ENCODE measurements at places on chromosomes 6 and 20. TPM values are rescaled to one million over a fixed set of nuclear protein-coding genes. Genes with fewer than 3 reads are reported as not detected.
A peak's percentile ranks its signal among the peaks of the same experiment; 100 is the strongest.

- no peak for DNase-seq
These were observed 1159.8 kb upstream of the EYS start for GRCh38 chr6:66866801-66867200.

GRCh38 chr20:38725148-38725901 is 1.0 kb downstream of the SLC32A1 start:
- no peak for DNase-seq

HSPA1L gene
- total RNA-seq, result 0.46 TPM

DNA sequence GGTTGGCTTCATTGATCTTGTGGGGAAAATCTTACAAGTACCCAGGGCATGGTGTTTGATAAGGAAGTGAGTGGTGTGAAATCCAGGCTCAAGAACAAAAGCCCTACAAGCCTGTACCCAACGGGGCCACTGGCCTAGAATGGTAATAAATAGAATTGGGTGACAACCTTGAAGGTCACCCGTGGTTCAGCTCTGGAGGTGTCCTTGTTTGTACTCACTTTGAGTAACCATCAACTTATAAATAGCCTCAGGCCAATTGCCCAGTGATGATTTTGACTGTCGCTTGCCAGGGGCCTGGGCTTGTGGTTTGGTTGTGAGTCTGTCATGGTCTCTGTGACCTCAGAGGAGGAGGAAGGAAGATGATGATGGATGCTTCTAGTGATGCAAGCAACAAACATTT is 87.8 kb downstream of the PHACTR3 start:
- no peak for DNase-seq

SLC24A3 gene
- 0.25 TPM for total RNA-seq

GRCh38 chr6:144835322-144835973 is 550.3 kb downstream of the UTRN start:
- DNase-seq, result no peak

DNA sequence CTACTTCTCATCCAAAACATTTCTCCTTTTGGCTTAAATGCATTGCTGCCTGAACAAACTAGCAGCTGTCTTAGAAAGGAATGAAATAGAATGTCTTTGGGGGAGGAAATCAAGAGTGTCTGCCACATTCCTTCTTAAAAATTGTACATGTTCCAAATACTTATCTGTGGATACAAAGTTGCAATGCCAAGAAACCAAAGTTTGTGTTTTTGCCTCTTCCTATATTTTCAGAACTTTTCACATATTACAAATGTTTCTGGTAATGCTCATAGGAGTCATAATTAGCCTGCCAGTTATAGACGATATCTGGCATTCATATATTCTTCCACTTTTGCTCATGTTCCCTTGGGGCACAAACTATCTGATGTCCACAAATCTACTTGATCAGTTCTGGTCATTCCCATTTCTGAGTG is 165.5 kb upstream of the BMP5 start:
- no peak for DNase-seq

- DNase-seq, result no peak
These were observed 8.7 kb downstream of the UBR2 start for GRCh38 chr6:42572523-42572922.

FAM50B gene
- total RNA-seq, result 7.8 TPM

DNA sequence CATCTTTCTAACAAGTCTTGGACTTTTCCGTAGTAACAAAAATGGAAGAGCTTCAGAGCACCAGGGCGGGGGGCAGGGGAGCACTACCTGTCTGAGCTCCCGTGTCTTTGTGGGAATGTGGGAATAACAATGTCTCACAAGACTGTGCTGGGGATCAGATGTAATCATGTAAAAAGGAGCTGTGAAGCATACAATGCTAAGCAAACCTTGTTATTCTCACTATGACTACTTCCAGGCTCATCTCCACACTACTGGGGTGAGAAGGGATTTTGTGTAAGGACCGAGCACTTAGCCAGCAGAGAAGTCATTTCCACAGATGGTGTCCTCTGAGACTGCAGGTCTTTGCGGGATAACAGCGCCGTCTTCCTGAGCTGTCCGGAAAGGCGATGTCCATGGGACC is 27.1 kb downstream of the PRR18 start:
- no peak for DNase-seq

GRCh38 chr20:30288346-30288745 is 969.1 kb upstream of the DEFB115 start:
- no peak for DNase-seq

KCNB1 gene
- total RNA-seq, result not detected

GRCh38 chr6:135062735-135063134 is 8.1 kb upstream of the HBS1L start:
- DNase-seq, result no peak

SMLR1 gene
- not detected for total RNA-seq

DNA sequence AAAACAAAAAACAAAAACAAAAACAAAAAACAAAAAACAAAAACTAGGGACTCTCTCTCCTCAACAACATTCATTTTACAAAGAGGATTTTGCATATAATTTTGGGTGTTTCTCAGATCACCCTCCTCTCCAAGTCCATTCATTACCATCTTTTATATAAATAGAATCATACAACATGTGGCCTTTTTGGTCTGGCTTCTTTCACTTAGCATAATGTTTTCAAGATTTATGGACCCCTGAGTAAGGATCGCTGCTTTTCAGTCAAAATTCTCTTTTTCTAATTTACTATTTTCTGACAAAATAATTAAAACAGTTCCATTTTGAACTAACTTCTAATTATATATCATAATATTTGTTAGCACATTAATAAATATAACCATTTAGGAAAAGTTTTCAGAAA is 94.8 kb downstream of the UBE3D start:
- DNase-seq, result no peak

DNA sequence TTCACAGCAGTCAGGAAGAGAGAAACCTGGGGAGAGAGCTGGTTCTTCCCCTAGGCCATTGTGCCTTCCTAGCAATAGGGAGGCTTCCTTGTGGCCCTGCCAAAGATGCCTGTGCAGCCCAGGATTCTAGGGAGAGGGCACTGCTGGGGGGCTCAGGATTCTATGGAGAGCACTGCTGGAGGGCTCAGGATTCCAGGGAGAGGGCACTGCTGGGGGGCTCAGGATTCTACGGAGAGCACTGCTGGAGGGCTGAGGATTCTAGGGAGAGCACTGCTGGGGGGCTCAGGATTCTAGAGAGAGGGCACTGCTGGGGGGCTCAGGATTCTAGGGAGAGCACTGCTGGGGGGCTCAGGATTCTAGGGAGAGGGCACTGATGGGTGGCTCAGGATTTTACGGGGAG is 25.8 kb downstream of the EDN3 start:
- no peak for DNase-seq

DNA sequence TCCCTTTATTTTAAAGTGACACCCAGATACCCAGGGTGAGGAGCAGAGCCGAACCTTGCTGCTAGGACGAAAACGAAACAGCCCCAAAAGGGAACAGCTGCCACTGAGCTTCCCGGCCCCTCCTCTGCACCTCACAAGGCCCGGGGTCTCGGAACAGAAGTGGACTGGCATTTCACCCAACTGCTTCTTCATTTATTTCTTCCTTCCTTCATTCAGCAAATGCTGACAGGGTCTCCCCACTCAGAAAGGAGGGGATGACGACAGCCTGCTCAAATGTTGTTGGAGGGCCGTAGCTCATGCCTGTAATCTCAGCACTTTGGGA is 220.3 kb downstream of the PREX1 start:
- DNase-seq, result no peak

BPIFB1 gene
- not detected for total RNA-seq

DNA sequence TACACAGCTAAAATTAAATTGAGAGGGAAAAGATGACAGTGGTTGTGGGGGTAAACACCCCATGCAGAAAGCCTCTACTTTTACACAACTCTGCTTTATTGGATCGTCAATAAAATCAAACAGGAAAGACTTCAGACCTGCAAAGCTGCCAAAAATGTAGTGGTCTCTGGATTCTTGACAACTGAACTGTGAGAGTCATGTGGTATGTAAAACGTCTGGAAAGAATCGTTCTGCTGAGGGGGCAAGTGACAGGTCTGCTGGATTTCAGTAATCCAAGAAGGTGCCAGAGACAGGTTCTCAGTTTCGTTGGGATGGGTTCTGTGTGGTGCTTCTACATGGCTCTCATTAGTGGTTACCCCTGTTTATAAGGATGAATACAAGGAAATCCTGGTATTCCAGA is 63.3 kb downstream of the TSPYL4 start:
- DNase-seq, result no peak

DNA sequence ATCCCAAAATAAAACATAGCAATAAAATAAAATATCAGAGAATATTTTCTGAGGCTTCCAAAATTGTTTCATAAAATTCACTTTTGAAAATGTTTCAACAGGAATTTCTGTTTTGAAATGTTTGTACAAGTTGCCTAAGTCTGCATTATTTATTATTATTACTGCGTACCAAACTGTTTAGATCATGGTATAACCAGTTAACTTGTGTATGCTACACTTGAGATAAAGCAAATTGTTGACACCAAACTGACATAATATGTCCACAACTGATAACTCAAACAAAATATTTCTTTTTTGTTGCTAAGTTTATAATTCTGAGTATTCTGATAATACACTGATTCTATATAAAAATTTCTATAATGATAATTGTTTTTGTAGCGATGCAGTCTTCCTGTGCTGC is 531.8 kb upstream of the EYS start:
- no peak for DNase-seq

GRCh38 chr6:30709101-30709868 is 7.8 kb downstream of the MDC1 start:
- DNase-seq, result no peak

- no peak for DNase-seq
These were observed 449.5 kb downstream of the PHF3 start for GRCh38 chr6:64085126-64085525.

GRCh38 chr20:18005170-18005989 is 36.6 kb downstream of the MGME1 start:
- DNase-seq, result no peak

DNA sequence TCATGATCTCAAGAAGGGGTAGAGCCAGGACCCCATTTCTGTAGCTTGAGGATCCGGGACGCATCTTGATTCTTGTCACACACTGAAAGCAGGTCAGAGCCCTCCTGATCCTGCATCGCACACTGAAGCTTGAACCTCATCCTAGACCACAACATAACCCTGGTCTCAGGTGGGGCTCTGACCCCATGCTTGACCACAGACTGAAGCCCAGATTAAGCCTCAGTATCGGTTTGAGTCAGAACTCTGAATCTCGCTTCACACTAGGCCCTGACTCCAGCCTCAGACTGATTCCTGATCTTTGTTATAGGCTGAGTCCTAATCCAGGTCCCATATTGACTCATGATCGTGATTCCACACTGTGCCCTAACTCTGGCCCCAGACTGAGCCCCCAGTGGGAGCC is 8.5 kb upstream of the RSPO4 start:
- no peak for DNase-seq

DNA sequence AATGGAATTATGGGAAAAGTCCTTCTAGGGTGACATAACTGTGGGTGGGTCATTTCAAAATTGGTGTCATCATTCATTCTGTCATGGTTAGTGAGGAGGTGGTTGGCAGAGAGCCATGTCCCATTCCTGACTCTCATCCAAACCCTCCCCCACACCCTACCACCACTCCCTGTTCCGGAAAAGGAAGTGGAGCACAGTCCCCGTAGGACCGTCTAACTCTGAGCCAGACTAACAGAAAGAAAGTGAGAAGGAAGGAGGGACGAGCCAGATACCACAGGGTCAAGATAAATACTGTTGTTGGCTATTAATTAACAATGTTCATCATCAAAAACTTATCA is 4.8 kb downstream of the TRIM10 start:
- DNase-seq, result peak; percentile 12

DNA sequence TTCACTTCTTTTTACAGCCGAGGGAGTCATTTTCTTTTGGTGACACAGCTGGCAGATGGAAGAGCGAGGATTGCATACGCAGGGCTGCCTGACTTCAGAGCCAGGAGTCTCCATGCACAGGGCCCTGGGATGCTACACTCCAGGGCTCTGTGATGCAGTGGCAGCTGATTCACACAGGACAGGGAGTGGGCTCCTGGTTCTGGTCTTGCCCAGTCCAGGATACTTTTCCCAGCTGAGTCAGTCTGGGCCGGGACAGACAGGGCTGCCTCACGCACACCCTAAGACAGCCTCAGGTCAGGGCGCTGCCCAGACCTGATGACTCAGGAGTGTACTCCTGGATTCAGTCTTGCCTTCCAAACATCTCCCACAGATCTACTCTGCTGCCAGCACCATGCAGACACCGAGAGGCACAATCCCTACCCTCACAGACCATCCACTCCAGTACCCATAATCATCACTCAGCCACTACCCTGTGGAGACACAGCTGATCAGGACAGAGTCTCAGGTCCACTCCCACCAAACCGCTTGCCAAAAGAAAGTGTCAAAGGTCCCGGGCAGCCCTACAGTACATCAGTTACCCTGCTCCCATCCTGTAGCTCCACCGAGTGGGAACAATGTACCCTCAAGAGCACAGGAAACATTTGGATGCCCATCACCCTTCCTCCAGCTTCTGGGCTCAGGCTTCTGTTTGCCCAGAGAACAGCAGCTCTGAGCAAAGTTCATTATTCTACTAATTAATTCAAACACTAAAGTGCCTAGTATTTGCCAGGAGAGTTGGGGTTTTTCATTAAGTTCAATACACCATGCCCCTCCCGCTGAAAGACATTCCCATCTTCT is 11.5 kb downstream of the SDC4 start:
- peak; percentile 94 for DNase-seq

DNA sequence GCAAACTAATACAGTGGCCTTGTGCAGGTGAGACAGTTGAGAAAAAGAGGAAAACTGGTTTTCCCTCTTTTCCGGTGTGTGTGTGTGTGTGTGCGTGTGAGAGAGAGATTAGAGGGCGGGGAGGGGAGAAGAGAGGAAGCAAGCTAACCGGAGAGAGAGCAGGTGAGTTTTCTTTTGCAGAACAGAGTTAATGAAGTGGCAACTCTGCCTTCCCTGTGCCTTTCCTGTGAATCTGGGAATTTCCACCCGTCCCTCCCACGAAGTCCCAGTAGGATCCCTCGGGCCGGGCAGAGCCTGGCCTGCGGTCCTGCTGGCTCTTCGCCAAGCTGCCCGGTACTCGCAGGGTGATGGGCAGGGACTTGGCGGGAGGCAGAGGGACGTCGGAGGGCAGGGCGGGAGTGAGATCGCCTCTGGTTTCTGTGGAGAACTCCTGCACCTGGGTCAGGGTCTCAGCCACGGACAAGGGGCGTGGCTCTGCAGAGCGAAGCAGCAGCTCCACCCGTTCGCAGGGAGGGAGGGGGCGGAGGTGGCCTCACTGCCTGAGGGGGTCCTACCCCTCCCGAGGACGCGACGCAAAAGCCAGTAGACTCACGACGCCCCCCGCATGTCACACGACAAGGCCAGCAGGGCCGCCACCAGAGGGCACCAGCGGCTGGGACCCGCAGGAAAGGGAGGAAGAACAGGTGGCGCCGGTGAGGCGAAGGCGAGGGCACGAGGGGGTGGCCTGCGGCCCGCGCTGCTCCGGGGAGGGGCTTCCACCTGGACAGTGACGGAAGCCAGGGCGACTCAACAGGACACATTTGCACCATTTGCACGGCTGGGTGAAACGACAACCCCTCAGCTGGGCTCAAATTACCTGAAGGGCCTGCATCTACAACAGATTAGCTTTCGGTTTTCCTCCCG is 51.2 kb upstream of the RNF182 start:
- DNase-seq, result no peak

OOEP gene
- 0.49 TPM for total RNA-seq

GRCh38 chr6:25050356-25050755 is 114.6 kb upstream of the RIPOR2 start:
- peak; percentile 72 for DNase-seq

REM1 gene
- total RNA-seq, result not detected

KHDC1L gene
- total RNA-seq, result 0.21 TPM

GRCh38 chr6:37456816-37457560 is 24.0 kb downstream of the CMTR1 start:
- peak; percentile 76 for DNase-seq

- DNase-seq, result peak; percentile 61
These were observed 31.8 kb downstream of the ABRACL start for GRCh38 chr6:139060332-139060731.
